Psoas muscle (tissue), 8 donors: ENCODE measurements at places on chromosomes 11 and 22. TPM values are rescaled to one million over a fixed set of nuclear protein-coding genes. Genes with fewer than 3 reads are reported as not detected.

Gene DERL3
- 4.4 TPM for total RNA-seq

- H3K4me1 ChIP-seq, result no peaks in the 10 kb centered on the region
- no peak for DNase-seq
- no peaks in the 10 kb centered on the region for H3K27me3 ChIP-seq
- H3K4me3 ChIP-seq, result no peak overlapping the region
- H3K36me3 ChIP-seq, result no peaks in the 10 kb centered on the region
These were observed 63.7 kb downstream of the MICAL2 start for GRCh38 chr11:12174128-12174476.

Gene PLAAT2
- total RNA-seq, result not detected

DNA sequence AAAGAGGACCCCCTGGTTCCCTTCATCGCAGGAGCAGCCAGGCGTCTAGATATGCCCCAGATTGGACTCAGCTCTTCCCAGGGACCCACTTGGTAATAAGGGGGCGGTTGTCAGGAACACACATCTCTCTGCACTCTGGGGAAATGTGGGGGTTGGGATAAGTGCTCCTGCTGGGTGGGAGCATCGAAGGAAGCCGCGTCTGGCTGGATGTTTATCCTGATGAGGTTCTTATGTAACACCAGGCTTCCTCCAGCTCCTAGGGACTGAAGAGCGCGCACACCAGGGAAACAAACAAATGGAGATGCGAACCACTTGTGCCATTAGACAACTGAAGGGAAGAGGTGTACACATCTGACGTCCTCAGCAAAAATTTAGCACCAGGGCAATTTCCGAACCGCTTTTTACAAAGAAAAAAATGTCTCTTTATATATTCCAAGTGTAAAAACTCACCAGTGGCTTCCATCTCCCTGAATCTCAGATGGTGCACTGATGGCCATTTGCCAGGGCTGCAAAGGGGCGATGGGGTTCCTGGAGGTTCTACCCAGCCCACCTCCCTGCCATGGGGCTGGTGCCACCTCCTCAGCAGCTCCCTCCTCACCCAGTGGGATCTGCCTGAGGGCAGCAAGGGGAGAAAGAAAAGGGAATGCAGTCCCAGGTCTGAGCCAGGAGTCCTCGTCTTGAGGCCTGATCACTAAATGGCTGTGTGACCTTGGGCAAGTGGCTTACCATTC, 89.4 kb downstream of the PKNOX2 start:
- H3K4me3 ChIP-seq, result no peak overlapping the region
- DNase-seq, result no peak
- H3K36me3 ChIP-seq, result no peaks in the 10 kb centered on the region
- H3K4me1 ChIP-seq, result no peaks in the 10 kb centered on the region

Gene LRRN4CL
- 2.4 TPM for total RNA-seq

DNA sequence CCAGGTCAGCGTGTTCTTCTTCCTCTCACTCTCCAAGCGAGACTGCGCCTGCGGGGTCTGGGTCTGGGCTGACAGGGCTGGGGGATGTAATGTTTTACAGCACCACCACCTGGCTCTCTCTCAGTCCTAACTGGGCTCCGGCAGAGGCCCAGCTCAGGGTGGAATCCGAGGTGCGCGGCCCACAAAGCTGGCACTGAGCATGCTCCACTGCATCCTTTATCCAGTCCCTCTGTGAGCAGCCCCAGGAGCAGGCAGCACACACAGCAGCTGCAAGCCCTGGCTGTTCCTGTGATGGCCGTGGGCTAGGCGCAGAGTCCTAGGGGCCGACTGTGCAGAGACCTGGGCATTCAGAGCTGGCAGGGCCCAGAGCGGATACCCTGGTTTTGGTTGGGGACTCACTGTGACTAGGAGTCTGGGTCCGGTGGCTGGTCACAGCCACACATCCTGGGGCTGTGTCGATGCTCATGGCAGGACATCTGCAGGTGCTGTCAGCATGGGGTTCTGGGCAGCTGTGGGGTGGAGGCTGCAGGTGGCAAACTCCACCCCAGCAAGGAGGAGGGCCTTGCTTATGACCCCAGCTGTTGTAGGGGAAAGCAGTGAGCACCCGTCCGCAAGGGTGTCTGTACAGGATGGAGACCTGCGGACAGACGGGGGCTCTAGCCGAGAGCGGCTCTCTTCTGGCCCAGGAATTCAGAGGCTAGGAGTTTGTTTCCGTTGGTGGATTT, 4.0 kb downstream of the LRRC75B start:
- peaks cover 44% of the 10 kb centered on the region for H3K36me3 ChIP-seq
- no peaks in the 10 kb centered on the region for H3K27me3 ChIP-seq
- DNase-seq, result no peak
- no peak overlapping the region for H3K4me3 ChIP-seq
- no peaks in the 10 kb centered on the region for H3K4me1 ChIP-seq
- H3K27ac ChIP-seq, result no peak overlapping the region

Gene OR6A2
- total RNA-seq, result not detected

DNA sequence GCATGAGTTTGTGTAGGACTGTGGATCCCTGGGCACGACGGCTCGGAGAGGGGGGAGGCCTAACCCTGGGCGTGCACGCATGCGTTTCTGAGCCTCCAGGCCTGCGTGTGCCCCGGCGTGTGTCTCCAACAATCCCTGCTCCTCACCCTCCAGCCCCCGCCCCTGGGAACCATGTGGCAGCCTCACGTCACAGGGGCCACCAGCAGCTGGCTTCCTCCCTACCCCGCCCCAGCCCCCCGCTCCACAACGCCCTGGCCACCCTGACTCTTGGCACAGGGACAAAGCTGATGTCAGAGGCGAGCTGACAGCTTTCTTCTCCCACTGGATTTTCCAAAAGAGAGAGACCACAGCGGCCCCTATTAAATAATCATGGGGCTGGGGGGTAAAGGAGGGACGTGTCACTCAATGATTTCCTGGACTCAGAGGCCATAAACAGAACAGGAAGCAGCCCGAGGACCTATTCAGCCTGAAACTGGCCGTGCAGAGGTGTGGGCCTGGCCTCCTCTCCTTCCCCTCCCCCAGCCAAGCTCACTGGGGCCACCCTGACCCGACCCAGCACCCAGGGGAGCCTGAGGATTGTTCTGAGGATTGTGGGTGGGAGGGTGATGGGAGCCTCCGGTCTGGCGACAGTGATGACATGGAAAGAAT, 6.8 kb upstream of the LIF start:
- no peaks in the 10 kb centered on the region for H3K4me1 ChIP-seq
- no peak overlapping the region for H3K4me3 ChIP-seq
- H3K27ac ChIP-seq, result no peak overlapping the region
- H3K27me3 ChIP-seq, result peaks cover 21% of the 10 kb centered on the region
- peak; percentile 62 for DNase-seq

Gene APOA4
- total RNA-seq, result not detected

- H3K36me3 ChIP-seq, result no peaks in the 10 kb centered on the region
- peaks cover 28% of the 10 kb centered on the region for H3K4me1 ChIP-seq
- H3K27me3 ChIP-seq, result no peaks in the 10 kb centered on the region
These were observed 718 bp downstream of the CHKA start for GRCh38 chr11:68120273-68121066.

Gene ASCL2
- total RNA-seq, result not detected

- no peaks in the 10 kb centered on the region for H3K4me1 ChIP-seq
- H3K36me3 ChIP-seq, result no peaks in the 10 kb centered on the region
- H3K27me3 ChIP-seq, result no peaks in the 10 kb centered on the region
- H3K4me3 ChIP-seq, result no peak overlapping the region
- H3K27ac ChIP-seq, result no peak overlapping the region
- no peak for DNase-seq
These were observed 423.0 kb downstream of the DYNC2H1 start for GRCh38 chr11:103532133-103532788.

DNA sequence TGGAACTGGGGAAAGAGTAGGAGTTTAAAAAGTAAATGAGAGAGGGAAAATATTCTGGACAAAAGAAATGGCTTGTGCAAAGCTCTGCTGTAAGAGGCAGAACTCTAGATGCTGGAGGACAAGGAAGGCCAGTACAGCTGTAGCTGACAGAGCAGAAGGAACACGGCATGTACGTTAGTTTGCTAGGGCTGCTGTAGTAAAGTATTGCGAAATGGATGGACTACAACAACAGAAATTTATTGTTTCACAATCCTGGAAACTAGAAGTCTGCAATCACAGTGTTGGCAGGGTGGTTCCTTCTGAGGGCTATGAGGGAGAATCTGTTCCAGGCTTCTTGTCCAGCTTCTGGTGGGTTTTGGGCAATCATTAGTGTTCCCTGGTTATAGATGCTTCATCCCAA, 454.4 kb downstream of the NTM start:
- DNase-seq, result no peak
- no peaks in the 10 kb centered on the region for H3K27me3 ChIP-seq
- no peak overlapping the region for H3K27ac ChIP-seq
- no peaks in the 10 kb centered on the region for H3K4me1 ChIP-seq
- no peak overlapping the region for H3K4me3 ChIP-seq

DNA sequence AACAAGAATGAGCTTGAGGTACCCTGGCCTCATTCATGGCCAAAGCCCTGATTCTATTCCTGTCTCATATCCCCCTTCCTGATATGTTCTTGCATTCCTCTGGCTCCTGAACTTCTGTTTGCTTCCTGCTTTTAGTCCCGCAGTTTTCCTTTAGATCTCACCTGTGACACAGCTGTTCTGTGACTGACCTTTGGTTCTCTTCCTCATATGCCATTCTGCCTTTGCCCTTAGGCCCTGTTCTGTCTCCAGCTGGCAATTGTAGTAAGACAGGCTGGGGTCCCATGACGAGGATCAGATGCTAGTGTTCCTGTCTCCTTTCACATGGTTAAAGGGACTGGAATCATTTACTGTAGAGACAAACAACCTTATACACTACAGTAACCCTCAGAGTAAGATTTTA, 59.0 kb upstream of the PDE3B start:
- no peak for DNase-seq
- H3K36me3 ChIP-seq, result no peaks in the 10 kb centered on the region
- no peaks in the 10 kb centered on the region for H3K27me3 ChIP-seq
- H3K4me3 ChIP-seq, result no peak overlapping the region
- no peaks in the 10 kb centered on the region for H3K4me1 ChIP-seq
- no peak overlapping the region for H3K27ac ChIP-seq

GRCh38 chr11:111123463-111124398, 121.8 kb upstream of the POU2AF2 start:
- H3K27ac ChIP-seq, result no peak overlapping the region
- no peaks in the 10 kb centered on the region for H3K27me3 ChIP-seq
- H3K4me3 ChIP-seq, result no peak overlapping the region
- no peaks in the 10 kb centered on the region for H3K36me3 ChIP-seq

DNA sequence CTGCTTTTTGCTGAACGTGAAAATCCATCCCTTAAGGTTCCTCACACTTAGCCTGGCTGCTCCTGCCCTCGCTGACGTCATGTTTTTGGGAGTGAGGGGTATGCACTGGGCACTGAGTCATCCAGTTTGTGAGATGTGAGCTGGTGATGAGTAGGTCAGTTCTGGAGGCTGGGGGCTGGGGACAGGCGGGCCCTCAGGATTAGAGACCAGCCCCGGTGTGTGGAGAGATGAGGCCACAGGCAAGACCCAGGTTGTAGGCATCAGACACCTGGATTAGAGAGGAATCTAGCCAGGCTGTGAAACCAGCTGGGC, 9.2 kb downstream of the KCNC1 start:
- H3K27ac ChIP-seq, result no peak overlapping the region
- no peaks in the 10 kb centered on the region for H3K36me3 ChIP-seq
- H3K4me1 ChIP-seq, result no peaks in the 10 kb centered on the region
- no peak overlapping the region for H3K4me3 ChIP-seq

Gene VPS37C
- total RNA-seq, result 27.3 TPM

Gene OR5P2
- not detected for total RNA-seq

- no peak overlapping the region for H3K4me3 ChIP-seq
- no peaks in the 10 kb centered on the region for H3K36me3 ChIP-seq
- no peak overlapping the region for H3K27ac ChIP-seq
- H3K4me1 ChIP-seq, result no peaks in the 10 kb centered on the region
- DNase-seq, result no peak
These were observed 14.1 kb downstream of the MS4A1 start for GRCh38 chr11:60469723-60470122.

Gene KRTAP5-8
- not detected for total RNA-seq

Gene OR5W2
- total RNA-seq, result not detected

DNA sequence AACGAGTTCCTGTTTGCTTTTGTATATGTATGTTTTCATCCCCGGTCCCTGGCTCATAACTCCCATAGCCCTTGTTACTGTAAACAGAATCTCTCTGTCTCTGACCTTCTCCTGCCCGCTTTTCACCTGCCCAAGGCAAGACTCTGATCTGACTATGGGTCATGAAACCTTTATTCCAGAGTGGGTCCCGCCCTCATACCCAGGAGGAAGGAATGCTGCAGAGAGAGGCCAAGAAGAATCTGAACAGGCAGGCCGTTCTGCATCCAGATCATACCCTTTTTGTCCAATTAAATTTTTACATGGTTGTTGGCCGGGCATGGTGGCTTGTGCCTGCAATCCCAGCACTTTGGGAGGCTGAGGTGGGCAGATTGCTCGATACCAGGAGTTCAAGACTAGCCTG, 39.6 kb downstream of the GRIK4 start:
- H3K27me3 ChIP-seq, result no peaks in the 10 kb centered on the region
- H3K4me1 ChIP-seq, result peaks cover 5% of the 10 kb centered on the region
- DNase-seq, result no peak

DNA sequence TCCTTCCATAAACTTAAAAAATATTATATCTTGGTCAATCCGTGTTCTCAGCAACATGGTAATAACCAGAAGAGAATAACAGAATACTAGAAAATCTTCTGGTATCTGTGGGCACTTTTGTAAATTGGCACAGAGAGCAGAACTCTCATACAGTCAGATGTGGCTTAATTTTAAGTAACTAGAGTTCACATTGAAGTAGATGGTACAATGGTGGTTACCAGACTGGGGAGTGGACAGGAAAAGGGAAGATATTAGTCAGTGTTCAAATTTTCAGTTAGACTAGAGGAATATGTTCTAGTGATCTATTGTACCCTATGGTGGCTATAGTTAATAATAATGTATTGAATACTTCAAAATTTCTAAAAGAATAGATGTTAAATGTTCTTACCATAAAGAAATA, 6.9 kb downstream of the OR52H1 start:
- no peaks in the 10 kb centered on the region for H3K4me1 ChIP-seq
- H3K27ac ChIP-seq, result no peak overlapping the region
- no peak for DNase-seq
- no peak overlapping the region for H3K4me3 ChIP-seq
- no peaks in the 10 kb centered on the region for H3K27me3 ChIP-seq
- H3K36me3 ChIP-seq, result no peaks in the 10 kb centered on the region

DNA sequence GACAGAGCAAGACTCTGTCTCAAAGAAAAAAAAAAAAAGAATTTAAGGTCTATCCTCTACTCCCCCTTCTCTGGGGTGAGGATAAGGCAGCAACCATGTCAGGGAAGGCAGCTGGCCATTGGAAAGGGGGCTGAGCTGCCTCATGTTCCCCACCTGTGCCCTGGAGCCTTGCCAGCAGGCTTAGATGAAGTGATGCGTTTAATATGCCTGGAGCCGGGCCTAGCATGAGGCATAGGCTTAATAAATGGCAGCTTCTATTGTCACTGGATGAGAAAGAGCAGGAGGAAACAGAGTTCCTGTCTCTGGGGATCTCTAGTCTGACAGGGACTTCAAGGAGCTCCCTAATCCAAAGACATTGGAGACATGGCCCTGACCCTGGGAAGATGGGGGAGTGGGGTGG, 3.2 kb upstream of the KCNE3 start:
- no peak overlapping the region for H3K4me3 ChIP-seq
- peaks cover 14% of the 10 kb centered on the region for H3K4me1 ChIP-seq
- DNase-seq, result no peak
- H3K36me3 ChIP-seq, result no peaks in the 10 kb centered on the region
- no peak overlapping the region for H3K27ac ChIP-seq
- no peaks in the 10 kb centered on the region for H3K27me3 ChIP-seq
